ENCODE measurements at places on chromosomes 2 and 18. TPM values are rescaled to one million over a fixed set of nuclear protein-coding genes. Genes with fewer than 3 reads are reported as not detected.
A peak's percentile ranks its signal among the peaks of the same experiment; 100 is the strongest.

Gene ALMS1
- 8.3 TPM for polyA plus RNA-seq

Gene CTNNA2
- polyA plus RNA-seq = not detected

Gene LYPD1
- polyA plus RNA-seq = not detected

Gene GATA6
- 32.8 TPM for polyA plus RNA-seq

Gene ALPG
- not detected for polyA plus RNA-seq

Gene OXER1
- polyA plus RNA-seq = 3.0 TPM

Gene ALPP
- not detected for polyA plus RNA-seq

GRCh38 chr2:54549917-54550518, 93.9 kb downstream of the SPTBN1 start:
- no peak for DNase-seq
- no peak overlapping the region for H3K4me3 ChIP-seq
- no peaks in the 10 kb centered on the region for H3K27me3 ChIP-seq
- peaks cover 3% of the 10 kb centered on the region for H3K4me1 ChIP-seq

DNA sequence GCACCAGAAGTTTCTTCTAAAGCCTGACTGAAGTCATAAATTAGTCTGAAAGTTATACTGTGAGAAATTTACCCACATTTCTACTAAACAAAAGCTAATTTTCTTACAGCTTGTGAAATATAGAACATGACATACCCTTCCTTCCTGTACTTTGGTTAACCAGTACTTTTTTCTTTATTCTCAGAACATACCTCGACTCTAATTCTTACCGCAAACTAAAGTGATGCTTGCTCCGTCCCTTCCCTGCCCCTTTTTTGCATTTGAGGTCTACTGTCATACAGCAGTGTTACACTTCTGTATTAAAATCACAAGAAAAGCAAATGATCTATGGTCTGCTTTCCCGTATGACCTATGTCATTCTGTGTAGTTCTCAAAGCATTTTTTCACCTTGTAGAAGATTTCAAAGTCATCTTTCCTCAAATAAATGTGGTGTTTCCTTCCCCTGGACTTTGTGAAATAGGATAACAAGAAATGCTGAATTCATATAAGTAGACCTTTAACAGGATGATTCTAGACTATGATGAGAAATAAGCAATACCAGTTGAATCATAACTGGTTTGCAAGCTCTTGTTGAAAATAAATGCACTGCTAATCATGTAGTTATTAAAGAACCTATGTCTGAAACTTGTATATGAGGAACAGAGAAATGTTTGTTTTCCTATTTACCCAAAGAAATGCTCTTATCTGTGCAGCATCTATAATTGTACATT, 30.4 kb downstream of the CYTIP start:
- H3K36me3 ChIP-seq = no peaks in the 10 kb centered on the region
- DNase-seq = no peak
- no peaks in the 10 kb centered on the region for H3K4me1 ChIP-seq

GRCh38 chr2:65067806-65068553, 11.8 kb downstream of the CEP68 start:
- no peak overlapping the region for H3K27ac ChIP-seq
- no peaks in the 10 kb centered on the region for H3K27me3 ChIP-seq
- DNase-seq = no peak
- peaks cover 2% of the 10 kb centered on the region for H3K4me1 ChIP-seq

DNA sequence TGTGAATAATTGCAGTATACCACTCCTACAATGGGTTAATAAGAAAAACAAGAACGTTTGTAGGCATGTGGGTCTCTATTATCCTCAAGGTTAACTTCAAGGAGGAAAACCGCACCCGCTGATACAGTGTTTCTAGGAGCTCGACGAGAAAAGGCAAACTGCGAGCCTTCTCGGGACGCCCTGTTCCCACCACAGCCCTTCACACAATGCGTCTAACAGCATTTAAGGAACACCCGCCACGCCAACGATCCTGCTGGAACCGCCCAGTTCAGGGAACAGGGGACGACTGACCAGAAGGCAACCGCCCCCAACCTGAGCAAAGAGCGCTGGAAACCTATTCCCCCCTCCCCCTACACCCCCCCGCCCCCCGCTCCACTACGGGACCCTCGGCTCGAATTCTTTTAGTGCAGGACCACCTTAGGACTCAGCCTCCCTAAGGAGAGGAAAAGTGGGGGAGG, 710 bp upstream of the TMSB10 start:
- H3K4me1 ChIP-seq = no peaks in the 10 kb centered on the region
- peak; percentile 90 for DNase-seq
- H3K4me3 ChIP-seq = peak overlapping the region; percentile 92
- no peaks in the 10 kb centered on the region for H3K36me3 ChIP-seq
- H3K27ac ChIP-seq = no peak overlapping the region

GRCh38 chr2:61179701-61180639, 18.0 kb downstream of the C2orf74 start:
- H3K27me3 ChIP-seq = no peaks in the 10 kb centered on the region
- no peak overlapping the region for H3K27ac ChIP-seq
- peaks cover 5% of the 10 kb centered on the region for H3K4me1 ChIP-seq
- no peaks in the 10 kb centered on the region for H3K36me3 ChIP-seq
- H3K4me3 ChIP-seq = no peak overlapping the region

DNA sequence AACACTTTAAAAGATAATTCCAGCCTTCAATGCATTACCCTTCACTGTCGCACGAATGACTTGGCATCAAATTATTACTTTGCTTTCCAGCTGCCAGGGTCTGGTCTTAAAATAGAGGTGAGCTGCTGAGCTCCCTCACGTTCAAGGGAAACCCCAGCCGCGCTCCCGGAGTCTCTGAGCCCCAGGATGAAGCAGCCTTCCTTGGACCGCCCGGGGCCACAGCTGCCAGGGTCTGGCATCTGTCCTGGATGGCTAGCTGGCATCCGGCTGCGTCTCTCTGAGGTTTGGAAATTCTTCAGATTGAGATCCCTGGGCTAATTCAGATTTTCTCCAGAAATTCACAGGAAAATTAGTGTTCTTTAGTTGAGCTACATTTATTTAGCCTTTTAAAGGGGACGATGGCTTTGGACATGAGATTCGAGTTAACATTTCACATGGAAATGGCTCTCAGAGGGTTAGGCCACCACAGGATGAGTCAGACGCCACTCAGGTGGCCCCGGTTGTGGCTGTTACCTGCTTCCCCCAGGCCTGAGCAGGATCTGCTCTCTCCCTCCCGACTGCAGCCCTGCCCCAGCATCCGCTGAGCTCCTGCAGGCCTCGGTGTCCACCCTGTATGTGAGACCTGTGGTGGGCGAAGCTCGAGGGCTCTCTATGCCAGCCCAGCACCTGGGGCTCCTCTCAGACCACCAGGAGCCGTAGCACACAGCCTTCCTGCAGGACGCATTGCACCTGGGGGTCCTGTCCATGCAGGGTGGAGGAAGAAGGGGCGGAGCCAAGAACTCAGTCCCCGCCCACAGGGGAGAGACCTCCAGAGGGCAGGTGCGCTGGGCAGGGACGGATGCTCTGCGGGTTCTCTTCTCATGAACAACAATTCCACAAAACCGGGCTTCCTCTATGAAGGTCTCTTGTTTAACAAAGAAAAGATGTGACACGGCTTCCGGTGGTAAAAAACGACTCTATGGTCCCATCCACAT, 255.5 kb downstream of the TWIST2 start:
- H3K4me3 ChIP-seq = no peak overlapping the region
- H3K36me3 ChIP-seq = no peaks in the 10 kb centered on the region
- DNase-seq = peak; percentile 71

DNA sequence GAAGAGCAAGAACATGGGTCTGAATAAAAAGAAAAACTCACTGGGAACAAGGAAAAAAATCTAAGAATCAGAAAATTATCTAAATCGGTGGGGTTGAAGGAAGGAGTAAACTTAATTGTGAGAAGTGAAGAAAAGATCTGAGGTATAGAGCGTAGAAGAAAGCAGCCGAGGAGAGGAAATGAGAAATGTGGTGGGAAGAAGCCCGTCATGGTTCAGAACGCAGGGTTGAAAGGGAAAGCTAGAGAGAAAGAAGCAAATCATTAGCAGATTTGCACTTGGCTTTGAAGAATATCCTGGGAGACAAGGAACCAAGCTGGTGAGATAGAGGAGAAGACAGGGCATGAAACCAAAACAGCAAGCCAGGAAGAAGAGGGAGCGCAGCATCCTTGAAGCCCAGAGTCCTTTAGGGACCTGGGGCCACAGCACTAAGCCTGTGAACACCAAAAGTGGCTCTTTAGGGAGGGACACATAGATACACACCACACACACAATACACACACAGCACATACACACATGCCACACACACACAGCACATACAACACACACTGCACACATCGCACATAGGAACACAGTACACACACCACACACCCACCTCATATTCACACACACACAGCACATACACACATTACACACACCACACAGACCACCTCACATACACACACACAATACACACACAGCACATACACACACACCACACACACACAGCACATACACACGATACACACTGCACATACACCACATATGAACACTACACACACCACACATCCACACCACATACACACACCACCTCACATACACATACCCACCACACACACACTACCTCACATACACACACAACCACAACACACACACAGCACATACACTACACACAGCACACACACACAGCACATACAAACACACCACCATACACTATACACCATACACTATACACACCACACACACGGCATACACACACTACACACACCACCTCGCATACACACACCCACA, 274.6 kb downstream of the ETAA1 start:
- no peaks in the 10 kb centered on the region for H3K27me3 ChIP-seq
- no peak overlapping the region for H3K27ac ChIP-seq
- H3K4me3 ChIP-seq = no peak overlapping the region
- H3K4me1 ChIP-seq = peaks cover 5% of the 10 kb centered on the region
- DNase-seq = no peak
- no peaks in the 10 kb centered on the region for H3K36me3 ChIP-seq

- no peak overlapping the region for H3K27ac ChIP-seq
- no peaks in the 10 kb centered on the region for H3K36me3 ChIP-seq
- no peak overlapping the region for H3K4me3 ChIP-seq
- no peaks in the 10 kb centered on the region for H3K27me3 ChIP-seq
- no peak for DNase-seq
- no peaks in the 10 kb centered on the region for H3K4me1 ChIP-seq
These were observed 246.2 kb downstream of the HNMT start for GRCh38 chr2:138210487-138210886.

DNA sequence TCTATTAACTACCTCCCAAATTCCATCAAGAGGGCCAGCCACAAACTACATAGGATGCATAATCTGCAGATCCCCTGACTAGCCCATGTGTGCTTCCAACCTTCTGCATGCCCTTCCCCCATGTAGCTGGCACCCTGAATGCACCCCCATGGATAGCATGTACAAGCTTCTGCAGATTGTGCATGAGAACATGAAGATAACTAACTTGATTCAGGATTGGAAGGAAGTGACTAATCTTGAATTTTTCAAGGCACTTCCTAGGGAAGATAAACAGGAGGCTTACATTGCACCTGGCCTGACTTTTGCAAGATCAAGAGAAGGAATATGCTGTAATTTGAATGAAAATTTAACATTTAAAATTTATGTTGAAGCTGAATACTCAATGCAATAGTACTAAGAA, 66.7 kb downstream of the CDC42EP3 start:
- no peaks in the 10 kb centered on the region for H3K4me1 ChIP-seq
- no peak overlapping the region for H3K27ac ChIP-seq
- no peaks in the 10 kb centered on the region for H3K36me3 ChIP-seq
- H3K4me3 ChIP-seq = no peak overlapping the region
